ENCODE measurements at places on chromosomes 3 and 15.

- DNase-seq, result no peak
Observed at GRCh38 chr3:37852771-37853170, 8.9 kb upstream of the CTDSPL start.

GRCh38 chr3:189236352-189236751 is 64.6 kb downstream of the TPRG1 start:
- DNase-seq, result no peak

- DNase-seq, result no peak
Observed at GRCh38 chr3:129409541-129409940, 18.9 kb downstream of the EFCAB12 start.

DNA sequence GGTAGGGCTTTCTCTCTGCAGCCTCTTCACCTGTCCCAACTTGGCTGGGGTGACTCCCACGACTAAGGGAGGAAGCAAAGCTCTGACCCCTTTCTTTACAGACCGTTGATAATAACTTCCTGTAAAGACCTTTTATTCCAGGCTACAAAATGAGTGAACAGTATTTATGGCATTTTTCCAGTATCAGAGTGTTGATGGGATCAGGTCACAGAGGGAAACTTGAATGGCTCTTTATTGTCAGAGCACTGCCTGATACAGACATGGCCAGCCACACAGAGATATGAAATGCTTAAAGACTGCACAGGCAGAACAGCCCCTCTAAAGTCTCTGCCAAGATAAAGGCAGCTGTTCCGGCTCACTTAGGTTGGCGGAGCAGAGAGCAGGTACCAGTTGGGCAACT is 1033.9 kb upstream of the NR2F2 start:
- no peak for DNase-seq

DNA sequence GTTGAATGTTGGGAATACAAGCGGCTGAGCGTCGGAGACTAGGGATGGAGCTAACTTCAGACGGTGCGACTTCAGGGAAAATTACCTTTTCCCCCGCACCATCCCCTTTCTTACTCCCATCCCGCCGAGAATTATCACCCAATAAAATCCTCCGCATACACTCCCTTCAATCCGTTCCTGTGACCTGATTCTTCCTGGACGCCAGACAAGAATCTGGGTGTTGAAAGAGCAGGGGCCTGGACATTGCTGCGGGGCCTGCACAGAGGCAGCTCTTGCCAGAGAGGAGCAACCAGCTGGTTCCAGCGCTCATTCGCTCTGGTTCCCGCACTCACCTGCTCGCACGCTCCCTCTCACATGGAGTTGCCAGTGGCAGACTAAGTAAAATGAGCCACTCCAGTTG is 241.9 kb downstream of the ALCAM start:
- DNase-seq, result no peak

DNA sequence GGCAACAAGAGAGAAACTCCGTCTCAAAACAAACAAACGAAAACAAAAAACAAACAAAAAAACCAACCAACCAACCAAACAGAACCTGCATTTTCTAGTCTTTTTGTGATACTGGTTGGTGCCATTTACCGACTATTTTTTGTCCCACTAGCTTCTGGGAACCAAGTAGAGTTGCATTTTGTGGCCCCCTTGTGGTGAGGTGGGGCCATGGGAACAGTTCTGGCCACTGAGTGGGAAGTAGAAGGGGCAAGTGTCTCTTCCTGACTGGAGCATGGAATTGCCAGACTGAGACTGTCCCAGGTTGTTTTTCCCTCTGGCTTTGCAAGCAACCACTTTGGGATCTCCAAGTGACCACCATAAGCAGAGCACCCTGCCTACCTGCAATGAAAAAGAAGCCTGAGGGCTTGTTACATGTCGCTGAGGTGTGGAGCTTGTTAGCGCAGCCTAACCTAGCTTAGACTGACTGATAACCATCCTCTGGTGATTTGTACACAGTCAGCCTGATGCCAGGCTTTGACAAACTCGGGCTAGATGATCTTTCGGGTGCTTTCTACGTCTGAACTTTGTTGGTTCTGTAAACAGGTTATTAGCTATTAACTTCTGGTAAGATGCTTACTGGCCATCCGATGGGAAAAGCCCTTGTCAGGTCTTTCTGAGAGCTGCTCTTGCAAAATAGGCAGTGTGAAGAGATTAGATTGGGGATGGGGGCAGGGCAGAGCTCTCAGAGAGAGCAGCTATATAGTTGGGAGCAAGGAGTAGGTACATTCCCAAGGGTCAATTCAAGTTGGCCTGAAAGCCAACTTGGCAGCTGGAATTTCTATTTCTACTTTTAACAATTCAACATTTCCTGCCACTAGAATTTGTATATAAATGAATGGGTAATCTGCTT is 172.2 kb downstream of the SSR3 start:
- peak; percentile 32 for DNase-seq

- no peak for DNase-seq
Observed at GRCh38 chr3:106229495-106230278, 360.9 kb upstream of the CBLB start.

DNA sequence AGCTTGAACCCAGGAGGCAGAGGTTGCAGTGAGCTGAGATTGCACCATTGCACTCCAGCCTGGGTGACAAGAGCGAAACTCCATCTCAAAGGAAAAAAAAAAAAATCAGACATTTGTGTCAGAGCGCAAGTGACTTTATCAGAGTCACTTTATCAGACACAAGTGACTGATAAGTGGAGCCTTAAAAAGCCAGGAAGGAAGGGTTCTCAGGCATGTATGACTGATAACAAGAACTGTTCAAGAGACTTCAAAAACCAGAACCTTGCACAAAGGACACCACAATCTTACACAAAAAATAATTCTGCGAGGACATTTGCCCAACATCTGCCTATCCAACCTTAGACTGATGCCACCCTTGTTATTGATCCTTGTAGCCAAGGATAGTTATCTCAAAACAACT is 13.3 kb upstream of the CFAP44 start:
- DNase-seq, result no peak

DNA sequence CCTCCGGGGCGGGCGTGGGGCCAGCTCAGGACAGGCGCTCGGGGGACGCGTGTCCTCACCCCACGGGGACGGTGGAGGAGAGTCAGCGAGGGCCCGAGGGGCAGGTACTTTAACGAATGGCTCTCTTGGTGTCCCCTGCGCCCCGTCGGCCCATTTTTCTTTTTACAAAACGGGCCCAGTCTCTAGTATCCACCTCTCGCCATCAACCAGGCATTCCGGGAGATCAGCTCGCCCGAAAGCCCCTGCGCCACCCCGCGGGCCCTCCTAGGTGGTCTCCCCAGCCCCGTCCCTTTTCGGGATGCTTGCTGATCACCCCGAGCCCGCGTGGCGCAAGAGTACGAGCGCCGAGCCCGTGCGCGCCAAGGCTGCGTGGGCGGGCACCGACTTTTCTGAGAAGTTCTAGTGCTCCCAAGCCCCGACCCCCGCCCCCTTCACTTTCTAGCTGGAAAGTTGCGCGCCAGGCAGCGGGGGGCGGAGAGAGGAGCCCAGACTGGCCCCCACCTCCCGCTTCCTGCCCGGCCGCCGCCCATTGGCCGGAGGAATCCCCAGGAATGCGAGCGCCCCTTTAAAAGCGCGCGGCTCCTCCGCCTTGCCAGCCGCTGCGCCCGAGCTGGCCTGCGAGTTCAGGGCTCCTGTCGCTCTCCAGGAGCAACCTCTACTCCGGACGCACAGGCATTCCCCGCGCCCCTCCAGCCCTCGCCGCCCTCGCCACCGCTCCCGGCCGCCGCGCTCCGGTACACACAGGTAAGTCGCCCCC is at the start of gene THBS1:
THBS1 (plus strand) TSS at position 595 of the 757 bp plus-strand sequence. CDS start 779 bp downstream, outside the sequence.
- DNase-seq, result peak; percentile 21

GRCh38 chr3:19775765-19776164 is 158.3 kb downstream of the EFHB start:
- no peak for DNase-seq

GRCh38 chr15:22949074-22949547 is 31.1 kb downstream of the CYFIP1 start:
- no peak for DNase-seq

DNA sequence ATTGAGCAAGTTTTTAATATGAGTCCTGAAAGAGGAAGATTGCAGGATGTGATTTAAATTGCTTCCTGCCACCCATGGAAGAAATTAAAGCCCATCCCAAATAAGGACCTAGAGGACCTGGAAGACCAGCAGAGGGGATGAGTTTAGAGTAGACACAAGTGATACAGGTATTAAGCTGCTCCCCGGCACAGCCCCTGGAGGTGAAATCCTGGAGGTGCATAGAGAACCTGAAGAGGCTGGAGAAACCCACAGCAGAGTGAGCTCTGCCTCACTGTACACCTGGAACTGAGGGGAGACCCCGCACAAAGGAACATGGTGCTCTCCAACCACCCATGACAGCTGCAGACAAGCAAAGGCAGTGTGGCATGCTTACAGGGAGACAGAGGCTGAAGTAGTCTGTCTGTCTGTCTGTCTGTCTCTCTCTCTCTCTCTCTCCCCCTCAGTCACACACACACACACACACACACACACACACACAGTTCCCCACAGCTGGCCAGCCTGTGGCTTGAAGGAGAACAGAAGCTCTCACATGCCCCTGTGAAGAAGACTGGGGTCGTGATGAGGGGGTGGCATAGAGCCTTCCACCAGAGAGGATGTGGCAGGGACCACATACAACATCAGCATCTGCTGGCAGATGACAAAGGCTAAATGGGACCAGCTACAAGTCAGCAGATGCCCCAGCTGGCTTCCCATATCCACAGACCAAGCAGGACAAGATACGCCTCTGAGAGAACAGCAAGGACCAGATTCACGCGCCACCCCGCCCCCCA is 38.1 kb downstream of the FSIP1 start:
- DNase-seq, result no peak

DNA sequence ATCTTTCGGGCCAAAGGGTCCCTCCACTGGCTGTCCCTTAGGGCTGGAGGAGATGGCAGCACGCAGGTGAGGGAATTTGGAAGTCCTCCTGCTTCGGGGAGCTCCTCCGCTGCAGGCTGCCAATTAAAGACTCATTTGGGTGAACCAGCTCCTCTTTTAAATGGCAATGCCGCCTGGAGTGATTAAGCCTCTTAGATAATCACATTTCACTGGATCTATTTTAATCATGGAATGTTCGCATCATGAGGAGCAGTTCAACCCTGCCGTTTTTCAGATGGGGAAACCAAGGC is 117.9 kb downstream of the LIPC start:
- DNase-seq, result no peak

- DNase-seq, result no peak
Observed at GRCh38 chr3:15256861-15257341, 50.9 kb downstream of the CAPN7 start.

DNA sequence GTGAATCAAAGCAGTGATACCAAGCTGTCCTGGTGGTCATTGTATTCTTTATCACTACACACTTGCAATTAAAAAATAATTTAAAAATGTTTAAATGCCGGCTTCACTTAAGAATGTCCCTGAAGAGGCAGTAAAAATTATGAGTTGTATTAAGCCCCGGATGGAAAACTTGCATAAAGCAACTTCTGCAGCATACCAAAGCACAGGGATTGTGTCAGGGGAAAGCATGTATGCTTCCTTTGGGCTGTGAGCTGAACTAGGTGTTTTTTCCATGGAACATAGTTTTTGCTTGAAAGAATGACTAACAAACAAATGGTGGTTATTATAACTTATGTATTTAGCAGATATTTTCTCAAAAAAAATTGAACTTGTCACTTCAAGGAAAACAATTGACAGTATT is 143.1 kb downstream of the ARNT2 start:
- DNase-seq, result no peak

All from SW 1271 (cell line).